ENCODE measurements at places on chromosomes 2 and 18. TPM values are rescaled to one million over a fixed set of nuclear protein-coding genes. Genes with fewer than 3 reads are reported as not detected.

GRCh38 chr2:119360423-119360966 lies 6.1 kb downstream of the C2orf76 start:
- no peak for DNase-seq

- no peak for DNase-seq
Observed at GRCh38 chr2:181364492-181365170, 92.6 kb upstream of the ITGA4 start.

GRCh38 chr2:114076961-114077360 lies 187.1 kb downstream of the ACTR3 start:
- DNase-seq: no peak

- DNase-seq: no peak
Observed at GRCh38 chr2:101064125-101064502, 62.0 kb downstream of the RPL31 start.

GRCh38 chr18:55780586-55781071 lies 192.6 kb upstream of the TCF4 start:
- no peak for DNase-seq

- no peak for DNase-seq
Observed at GRCh38 chr2:46978723-46979122, 63.1 kb upstream of the MCFD2 start.

GRCh38 chr2:72947952-72948830 lies 30.9 kb downstream of the EMX1 start:
- no peak for DNase-seq

- DNase-seq: no peak
Observed at GRCh38 chr2:124426625-124427024, 401.5 kb downstream of the CNTNAP5 start.

GRCh38 chr2:70141212-70141901 lies 49.5 kb downstream of the C2orf42 start:
- DNase-seq: peak; percentile 33

GRCh38 chr2:129754831-129755230 lies 224.6 kb upstream of the RAB6C start:
- DNase-seq: no peak

GRCh38 chr2:158637357-158637756 lies 157.8 kb upstream of the DAPL1 start:
- DNase-seq: no peak

GRCh38 chr2:121182520-121182919 lies 102.5 kb downstream of the TFCP2L1 start:
- DNase-seq: peak; percentile 34

DNA sequence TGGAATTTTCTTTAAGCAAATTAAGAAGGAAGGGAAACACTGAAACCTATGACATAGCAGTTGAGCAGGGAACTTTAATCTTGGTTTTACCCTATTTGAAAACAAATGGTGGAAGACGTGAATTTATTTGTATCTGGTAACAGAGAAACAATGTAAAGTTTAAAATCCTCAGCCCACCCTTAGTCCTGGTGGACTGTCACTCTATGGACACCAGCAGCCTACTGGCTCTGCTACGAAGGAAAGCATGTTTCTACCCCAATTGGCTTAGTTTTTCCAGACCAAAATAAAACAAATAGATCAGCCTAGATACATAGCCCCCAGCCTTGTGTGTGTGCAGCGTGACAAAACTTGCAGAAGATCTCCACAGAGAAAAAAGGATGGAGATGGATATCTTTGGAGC lies 7.4 kb downstream of the ZEB2 start:
- no peak for DNase-seq

DNA sequence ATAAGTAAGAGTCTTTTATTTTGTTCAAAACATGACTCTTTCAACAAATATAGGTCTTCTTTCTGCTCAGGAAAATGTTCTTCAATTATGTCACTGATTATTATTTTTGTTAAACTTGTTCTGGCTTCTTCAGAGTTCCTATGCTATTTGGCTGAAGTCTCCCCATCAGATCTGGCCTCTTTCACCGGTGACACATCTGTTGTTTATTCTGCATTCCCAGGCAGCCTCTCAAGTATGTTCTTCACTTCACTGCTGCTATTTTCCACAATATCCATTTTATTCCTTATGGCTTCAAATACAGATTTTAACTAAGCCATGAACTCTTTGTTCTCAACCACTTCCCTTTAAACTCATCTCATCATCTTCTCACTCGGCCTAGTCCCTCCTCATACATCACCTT lies 45.7 kb downstream of the HDAC4 start:
- DNase-seq: no peak

GRCh38 chr2:112662704-112663103 lies 17.0 kb downstream of the SLC20A1 start:
- DNase-seq: no peak

GRCh38 chr2:11967946-11968465 lies 221.6 kb downstream of the LPIN1 start:
- peak; percentile 74 for DNase-seq

GRCh38 chr2:121090088-121090715 lies 194.8 kb downstream of the TFCP2L1 start:
- DNase-seq: no peak

DNA sequence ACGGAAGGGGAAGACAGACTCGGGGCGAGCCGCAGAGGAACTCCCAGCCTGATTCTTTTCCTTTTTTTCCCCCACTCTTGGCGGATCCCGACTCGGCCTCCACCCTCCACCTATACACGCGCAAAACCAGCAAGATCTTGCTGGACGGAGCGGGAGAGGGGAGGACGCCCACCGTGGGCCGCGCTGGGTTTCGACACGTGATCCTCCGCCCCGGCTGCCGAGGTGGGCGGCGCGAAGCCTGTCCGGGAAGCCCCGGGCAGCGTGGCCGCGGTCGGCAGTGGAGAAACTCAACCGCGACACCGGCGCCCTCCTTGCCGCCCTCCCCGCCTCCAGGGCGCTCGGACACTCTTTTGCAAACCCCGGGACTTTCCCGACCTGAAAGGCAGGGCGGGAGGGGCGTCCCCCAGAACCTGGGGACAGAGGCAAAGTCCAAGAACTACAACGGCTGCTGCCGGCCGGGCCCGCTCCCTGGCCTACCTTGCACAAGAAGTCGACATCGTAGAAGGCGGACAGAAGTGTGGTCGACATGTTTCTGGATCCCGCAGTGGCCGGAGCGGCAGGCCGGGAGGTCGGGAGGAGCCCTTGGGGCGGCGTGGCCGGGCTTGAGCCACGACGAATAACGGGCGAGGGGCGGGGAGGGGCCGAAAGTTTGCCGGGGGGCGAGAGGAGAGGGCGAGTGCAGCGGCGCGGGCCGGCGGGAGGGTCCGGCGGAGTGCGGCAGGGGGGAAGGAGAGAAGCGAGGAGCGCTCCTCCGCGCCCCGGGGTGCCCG lies 433 bp downstream of the ZFP36L2 start:
- peak; percentile 72 for DNase-seq

DNA sequence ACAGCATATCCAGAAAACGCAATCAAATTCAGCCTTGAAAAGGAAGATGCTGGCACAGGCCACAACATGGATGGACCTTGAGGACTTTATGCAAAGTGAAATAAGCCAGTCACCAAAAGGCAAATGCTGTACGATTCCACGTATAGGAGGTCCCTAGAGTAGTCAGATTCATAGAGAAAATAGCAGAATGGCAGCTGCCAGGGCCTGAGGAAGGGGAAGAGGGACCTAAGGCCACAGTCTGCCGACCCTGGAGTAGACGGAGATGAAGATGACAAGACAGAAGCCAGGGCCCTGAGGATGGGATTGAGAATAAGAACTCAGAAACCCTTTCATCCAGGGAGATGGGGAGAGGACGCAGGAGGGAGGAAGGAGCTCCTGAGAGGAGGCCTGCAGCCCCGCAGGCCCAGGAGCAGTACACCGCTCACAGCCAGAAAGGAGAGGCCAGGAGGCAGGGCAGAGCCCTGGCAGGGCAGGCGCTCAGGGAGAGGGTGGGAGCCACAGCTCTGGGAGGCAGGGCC lies 8.1 kb upstream of the MTERF4 start:
- DNase-seq: no peak

DNA sequence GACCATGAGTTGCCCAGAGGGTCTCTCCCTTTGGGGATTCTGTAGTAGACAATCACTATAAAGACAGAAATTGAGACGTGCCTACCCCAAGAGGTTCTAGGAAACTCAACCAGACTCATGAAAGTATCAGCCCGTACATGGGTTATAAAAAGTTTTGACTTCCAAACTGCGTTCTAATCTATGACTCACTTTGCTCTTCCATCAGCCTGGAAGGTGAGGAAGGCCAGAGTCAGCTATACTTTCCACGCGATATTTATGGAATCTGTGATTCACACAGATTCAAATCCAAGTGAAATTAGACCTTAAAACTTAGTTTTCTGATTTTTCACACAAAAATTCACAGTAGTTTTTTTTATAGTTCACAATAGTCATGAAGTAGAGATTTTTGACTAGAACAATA lies 7.7 kb upstream of the LYPD1 start:
- peak; percentile 8 for DNase-seq

GRCh38 chr18:48904847-48905394 lies 45.8 kb downstream of the SMAD7 start:
- no peak for DNase-seq

DNA sequence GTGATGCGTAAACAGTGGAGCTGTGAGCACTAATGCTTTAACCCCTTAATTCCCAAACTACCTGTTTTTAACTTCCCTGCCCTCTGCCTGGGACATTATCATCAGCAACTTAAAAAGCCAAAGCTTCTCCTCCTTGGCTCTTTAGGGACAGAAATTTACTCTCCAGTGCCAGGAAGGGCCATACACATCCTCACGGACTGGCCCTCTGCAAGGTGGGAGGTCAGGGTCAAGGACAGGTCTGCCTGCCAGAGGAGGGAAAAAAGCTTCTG lies 21.5 kb downstream of the KCTD1 start:
- DNase-seq: no peak

DNA sequence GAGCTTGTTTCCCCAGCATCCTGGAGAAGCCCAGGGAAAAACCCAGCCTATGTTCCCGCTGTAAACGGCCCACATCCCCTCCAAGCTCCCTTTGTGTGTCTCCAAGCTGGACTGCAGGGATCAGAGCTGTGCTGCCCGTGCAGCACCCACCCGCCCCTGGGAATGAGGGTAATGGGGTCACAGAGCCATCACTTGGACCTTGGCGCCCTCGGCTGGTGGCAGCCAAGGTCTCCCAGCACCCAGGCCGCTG lies 670 bp upstream of the INPP5D start:
- DNase-seq: no peak

DNA sequence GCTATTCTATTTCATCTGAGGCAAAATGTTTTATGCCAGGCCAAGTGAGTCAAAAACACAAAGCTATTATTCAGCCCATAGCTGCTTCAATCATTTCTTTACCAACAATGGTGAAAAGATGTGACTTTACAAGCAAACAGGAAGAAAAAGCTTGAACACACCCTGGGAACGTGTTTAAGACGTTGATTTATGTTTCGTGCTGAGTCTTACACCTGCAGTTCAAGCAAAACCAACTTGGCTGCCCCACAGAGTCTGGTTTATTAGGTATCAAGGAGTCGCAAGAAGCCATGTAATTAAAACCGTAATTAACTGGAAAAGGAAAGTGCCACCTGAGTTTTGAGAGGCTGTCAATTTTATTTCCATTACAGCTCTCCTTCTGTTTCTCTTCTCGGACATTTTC lies 295.5 kb downstream of the MEIS1 start:
- no peak for DNase-seq

DNA sequence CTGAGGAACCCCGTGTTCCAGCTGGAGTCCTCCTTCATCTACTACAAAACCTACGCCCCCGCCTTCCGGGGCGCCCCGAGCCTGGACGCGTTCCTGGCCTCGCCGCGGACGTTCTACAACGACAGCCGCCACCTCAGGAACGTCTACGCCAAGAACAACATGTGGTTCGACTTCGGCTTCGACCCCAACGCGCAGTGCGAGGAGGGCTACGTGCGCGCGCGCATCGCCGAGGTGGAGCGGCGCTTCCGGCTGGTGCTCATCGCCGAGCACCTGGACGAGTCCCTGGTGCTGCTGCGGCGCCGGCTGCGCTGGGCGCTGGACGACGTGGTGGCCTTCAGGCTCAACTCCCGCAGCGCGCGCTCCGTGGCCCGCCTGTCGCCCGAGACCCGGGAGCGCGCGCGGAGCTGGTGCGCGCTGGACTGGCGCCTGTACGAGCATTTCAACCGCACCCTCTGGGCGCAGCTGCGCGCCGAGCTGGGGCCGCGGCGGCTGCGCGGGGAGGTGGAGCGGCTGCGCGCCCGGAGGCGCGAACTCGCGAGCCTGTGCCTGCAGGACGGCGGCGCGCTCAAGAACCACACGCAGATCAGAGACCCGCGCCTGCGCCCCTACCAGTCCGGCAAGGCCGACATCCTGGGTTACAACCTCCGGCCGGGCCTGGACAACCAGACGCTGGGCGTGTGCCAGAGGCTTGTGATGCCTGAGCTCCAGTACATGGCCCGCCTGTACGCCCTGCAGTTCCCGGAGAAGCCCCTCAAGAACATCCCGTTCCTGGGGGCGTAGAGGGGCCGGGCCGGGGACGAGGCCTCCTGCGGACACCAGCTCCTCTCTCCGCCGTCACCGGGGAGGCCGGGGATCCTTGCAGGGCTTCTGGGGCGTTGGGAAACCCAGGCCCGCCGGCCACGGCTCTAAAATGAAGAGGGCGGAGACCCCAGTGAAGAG lies 5.3 kb upstream of the NEU4 start:
- peak; percentile 49 for DNase-seq

Gene MDH1B
- total RNA-seq: 0.77 TPM

Gene CLEC4F
- not detected for total RNA-seq

Gene IL1R2
- not detected for total RNA-seq

Gene IL36G
- total RNA-seq: not detected

Gene UGT1A3
- total RNA-seq: not detected

Gene NT5DC4
- not detected for total RNA-seq

Gene COL5A2
- 7.4 TPM for total RNA-seq

Gene ACP1
- total RNA-seq: 135 TPM

Gene MC2R
- total RNA-seq: not detected

Gene PTPRN
- not detected for total RNA-seq

Gene HAT1
- 41.8 TPM for total RNA-seq

Gene ONECUT2
- 0.49 TPM for total RNA-seq

Gene SERPINB10
- not detected for total RNA-seq

Gene PER2
- total RNA-seq: 13.8 TPM

Gene TMEM247
- total RNA-seq: not detected
